Stimulated activated CD4-positive, alpha-beta T cell treated with anti-CD3 and anti-CD28 coated beads, Interleukin-4, amount 100 ng/mL, for 1 hour (primary cell): ENCODE measurements at places on chromosomes 1 and 21.
A peak's percentile ranks its signal among the peaks of the same experiment; 100 is the strongest.

GRCh38 chr1:178495741-178496409, 889 bp downstream of the CLEC20A start:
- DNase-seq = no peak

DNA sequence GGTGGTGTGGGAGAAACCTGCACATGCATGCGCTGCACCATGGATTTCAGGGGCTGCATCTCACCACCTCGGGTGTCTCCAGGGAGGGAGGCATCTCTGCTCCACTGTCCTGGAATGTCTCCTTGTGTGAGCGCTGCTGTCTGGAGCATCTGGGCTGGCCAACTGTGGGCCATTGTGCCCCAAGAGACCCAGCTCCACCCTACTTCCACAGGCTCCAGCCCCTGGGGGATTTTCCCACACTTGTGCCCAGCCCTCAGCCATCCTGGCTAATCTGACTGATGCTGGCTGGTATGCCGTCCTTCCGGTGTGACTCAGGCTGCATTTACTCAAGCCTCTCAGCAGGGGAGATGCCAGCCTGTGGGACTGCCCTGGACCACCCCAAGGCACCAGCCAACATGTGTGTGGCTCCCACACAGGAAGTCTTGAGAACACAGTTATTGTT, 62.0 kb downstream of the TRIM11 start:
- DNase-seq = no peak

GRCh38 chr1:77984629-77985028, 5.8 kb upstream of the FUBP1 start:
- no peak for DNase-seq

GRCh38 chr1:218565377-218565776, 220.2 kb downstream of the TGFB2 start:
- no peak for DNase-seq

DNA sequence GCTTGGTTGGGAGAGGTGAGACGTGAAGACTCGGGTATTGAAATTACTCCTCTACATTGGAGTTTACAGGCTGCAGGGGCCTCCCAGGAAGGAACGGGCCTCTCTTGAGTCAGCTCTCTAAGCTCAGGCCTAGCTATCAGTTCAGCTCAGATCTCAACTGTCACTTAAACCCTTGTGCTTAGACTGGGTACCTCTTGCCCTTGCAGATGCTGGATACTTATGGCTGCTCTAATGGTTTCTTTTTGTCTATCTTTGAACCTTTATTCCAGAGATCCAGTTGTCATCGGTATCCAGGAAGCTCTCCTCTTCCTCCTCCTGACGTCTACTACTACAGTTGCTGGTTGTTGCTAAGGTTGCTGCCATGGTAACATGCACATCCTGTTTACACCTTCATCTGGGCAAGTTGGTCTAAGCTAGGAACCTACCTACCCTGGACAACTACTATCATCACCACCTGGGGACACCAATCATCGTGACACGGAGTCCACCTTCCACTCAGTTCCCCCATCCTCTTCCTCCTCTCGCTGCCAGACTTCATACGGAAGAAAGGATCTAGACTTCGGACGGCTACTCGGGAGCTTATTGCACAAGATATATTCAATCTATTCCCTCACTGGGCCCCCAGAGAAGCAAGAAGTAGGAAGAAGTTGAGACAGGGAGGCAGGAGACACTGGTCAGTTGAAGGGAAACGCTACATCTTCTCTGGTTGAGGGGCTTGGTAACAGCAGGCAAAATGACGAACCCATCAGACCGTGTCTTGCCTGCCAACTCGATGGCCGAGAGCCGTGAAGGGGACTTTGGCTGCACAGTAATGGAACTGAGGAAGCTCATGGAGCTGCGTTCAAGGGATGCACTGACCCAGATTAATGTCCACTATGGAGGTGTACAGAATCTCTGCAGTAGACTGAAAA, 56.1 kb downstream of the ATP2B4 start:
- DNase-seq = peak; percentile 38

- peak; percentile 7 for DNase-seq
Measured at GRCh38 chr1:64505944-64506655, 36.2 kb downstream of the CACHD1 start.

DNA sequence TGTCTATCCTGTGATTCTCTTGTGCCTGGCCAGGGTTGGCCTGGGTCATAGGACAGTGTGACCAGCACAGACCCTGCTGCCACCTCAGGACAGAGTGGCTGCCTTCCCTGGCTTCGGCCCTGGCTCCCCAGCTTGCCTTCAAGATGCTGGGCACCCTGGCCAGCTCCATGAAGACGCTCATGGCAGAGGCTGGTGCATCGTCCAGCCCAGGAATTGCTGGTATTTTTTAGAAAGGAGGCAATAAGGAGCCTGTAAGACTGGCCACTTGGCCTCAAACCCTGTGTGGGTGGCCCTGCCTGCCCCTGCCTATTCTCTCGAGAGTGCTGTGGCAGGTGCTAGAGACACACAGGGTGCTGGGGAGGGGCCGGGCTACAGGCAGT, 70.4 kb upstream of the ACTRT2 start:
- DNase-seq = no peak

DNA sequence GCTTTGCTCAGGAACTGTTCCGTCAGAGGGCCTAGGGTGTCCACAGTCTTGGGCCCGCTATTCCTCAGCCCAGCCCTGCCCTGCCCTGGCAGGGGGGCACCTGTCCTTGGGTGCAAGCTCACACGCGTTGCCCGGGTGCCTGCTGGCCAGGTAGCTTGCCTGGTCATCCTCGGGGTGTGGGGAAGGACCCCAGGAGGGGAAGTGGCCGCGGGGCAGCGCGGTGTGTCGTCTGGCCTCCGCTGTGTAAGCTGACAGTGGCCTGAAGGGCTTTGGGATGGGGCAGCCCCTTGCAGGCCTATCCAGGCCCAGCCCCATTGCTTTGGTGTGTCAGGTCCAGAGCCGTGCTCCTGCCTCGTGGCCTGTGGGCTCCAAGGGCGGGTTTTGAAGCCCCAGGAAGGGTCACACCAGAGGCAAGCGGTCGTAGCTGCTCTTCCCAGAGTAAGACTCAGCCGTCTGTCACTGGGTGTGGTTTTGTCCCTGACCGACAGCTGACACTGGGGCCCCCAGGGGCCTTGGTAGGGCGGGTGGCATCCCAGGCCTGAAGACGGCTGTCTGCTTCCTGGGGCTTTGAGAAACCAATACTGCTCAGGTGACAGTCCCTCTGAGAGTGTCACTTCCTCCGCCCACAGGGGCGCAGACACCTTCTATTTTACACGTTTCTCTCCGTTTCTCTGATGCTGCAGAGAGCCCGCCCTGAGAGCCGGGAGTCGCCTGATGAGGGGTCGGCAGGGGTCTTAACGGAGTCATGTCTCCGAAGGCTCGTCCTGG, 72.1 kb downstream of the SKI start:
- DNase-seq = peak; percentile 76

GRCh38 chr1:7454895-7455784, 316.0 kb upstream of the VAMP3 start:
- no peak for DNase-seq

GRCh38 chr1:202131956-202132821, 9.5 kb downstream of the GPR37L1 start:
- DNase-seq = no peak

GRCh38 chr1:82337635-82338034, 536.9 kb downstream of the ADGRL2 start:
- no peak for DNase-seq

DNA sequence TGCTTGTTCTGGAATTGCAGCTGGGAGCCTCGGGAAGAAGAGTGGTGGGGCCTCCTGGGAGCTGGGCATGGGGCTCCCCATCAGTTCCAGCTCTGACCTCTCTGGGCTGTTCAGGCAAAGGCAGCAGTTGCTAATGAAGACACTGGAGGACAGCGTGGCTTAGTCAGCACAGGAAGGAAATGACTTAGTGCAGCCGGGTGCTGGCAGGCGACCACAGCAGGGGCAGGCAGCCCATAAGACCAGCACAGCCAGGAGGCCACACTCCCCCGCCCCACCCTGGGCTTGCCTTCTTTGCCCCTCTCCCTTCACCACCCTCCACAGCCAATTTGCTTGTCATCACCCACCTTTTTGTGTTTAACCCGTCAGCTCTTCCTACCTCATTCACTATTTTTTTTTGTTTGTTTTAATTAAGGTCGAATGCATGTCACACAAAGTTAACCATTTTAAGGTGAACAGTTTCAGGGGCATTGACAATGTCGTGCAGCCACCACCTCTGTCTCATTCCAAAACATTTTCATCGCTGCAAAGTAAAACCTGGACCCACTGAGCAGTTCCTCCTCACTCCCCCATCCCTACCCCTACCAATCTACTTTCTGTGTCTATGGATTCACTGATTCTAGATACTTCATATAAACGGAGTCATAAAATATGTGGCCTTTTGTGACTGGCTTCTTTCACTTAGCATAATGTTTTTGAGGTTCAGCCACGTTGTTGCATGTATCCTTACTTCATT, 10.9 kb downstream of the OLIG2 start:
- no peak for DNase-seq

DNA sequence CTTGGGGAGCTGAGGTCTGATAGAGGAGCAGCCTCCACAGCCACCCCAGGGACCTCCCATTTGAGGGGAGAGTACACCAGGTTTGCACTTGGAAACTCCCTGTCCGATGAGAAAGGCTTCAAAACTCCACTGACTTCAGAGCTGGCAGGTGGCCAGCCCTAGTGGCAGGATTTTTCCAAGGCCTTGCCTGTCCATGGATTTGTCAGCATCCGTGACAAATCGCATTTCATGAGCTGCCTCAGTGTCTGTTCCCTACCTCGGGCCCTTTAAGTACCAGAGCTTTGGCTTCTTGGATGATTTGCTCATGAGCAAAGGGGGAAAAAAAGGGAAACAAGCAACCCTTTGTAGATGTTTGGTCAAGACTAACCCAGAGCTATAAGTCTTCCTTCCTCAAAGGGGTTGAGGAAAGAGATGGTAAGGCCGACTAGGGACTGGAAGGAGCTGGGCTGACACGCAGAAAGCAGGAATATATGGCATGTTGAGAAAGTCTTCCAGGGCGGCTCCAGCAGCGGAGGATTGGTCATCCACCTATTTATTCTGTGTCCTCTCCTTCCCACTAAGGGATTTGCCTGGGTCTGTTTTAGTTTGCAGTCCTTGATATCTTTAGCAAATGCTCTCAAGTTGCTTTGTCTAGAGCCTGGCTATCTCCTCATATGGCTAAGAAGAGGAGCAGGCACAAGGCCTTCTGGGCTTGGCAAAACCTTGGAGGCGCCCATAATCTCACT, 2.7 kb upstream of the HSPG2 start:
- DNase-seq = no peak

DNA sequence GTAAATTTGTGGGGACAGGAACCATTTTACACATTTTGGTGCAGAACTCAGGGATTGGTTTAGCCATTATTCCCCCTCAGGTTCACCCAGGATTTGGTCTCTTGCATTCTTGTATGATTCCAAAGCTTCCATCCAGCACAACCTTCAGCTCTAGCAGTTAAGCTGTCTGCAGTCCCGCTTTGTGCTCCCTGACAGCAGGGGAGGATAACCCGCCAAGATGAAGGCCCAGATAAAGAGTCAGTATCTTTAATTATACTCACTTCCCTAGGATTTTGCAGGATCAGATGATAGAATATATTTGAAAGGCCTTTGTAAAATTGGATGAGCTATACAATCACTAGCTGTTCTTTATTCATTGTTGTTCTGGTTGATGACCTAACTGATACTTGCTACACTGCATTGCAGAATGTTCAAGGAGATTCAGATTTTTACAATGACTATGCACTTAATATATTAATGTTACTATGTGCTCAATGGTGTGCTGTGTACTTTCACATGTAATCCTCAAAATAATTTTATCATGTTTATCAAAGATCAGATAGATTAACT, 49.8 kb downstream of the SLC16A1 start:
- DNase-seq = no peak

DNA sequence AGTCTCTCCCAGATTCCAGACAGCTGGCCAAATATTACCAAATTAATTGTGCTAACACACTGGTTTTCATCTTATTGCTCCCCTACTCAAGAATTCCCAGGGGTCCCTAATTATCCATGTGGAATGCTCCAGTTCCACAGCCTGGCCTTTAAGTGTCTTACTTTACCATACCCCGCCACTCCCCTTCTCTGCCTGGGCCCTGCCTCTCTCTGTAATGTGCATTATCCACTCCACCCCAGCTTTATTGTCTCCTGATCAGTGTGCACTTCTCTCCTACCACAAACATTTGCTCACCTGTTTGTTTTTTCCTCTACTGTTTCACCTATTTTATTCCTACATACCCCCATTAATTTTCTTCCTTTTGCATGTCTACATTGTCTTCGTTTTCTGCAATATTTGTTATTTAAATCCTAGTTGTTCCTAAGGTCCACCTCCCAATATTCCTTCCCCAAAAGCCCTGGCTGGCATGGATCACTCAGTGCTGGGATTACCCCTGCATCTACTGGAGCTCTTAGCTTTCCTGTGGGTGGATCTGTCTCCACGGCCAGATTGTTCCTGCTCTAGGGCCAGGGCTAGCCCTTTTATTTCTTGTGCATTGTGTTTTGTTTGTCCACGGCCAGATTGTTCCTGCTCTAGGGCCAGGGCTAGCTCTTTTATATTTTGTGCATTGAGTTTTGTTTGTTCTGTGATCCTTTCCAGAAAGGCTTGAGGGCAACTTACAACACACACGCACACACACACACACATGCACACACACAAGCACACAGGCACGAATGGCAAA, 33.4 kb upstream of the ATP1B1 start:
- no peak for DNase-seq

DNA sequence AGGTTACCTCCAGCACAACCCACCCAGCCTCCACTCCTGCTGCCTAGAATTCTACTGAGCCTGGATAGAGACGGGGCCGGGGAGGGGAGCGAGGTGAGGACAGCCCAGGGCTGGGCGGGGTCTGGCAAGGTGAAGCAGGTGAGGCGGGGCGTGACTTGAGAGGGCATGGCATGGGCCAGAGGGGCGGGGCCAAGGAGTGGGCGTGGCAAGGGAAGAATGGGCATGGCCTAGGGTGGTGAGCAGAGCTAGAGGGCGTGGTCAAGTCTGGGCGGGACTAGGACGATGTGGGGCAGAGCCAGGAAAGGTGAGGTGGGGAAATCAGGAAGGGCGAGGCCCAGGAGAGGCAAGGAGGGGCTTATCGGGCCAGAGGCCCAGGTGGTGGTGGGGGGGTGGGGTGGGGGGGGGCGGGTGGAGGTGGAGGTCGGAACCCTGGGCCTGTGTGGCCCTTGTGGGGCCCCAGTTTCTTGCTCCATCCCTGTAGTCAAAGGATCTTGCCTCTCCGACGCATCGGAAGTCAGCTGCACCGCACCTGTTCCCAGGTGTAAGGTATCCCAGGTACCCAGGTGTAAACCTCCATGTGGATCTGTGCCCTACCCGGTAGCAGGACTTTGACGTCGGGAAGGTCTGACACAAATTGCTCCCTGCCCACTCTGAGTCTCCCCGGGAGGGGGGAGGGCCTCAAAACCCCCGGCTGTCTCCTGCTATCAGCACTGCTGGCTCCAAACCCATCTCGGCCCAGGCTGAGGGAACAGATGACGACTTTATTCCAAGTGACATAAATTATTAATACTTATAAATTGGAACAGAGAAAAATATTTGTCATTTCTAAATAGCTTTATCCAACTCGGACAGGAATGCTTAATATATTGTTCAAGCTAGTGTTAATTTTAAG, 32.9 kb upstream of the UTS2 start:
- DNase-seq = peak; percentile 21

- DNase-seq = no peak
Measured at GRCh38 chr1:204192589-204193352, 3.5 kb downstream of the KISS1 start.
